Ammon's horn (tissue), 1 donor: ENCODE measurements at places on chromosomes 12 and 14.

- DNase-seq, result no peak
Observed at GRCh38 chr12:24852420-24852819, 96.5 kb downstream of the BCAT1 start.

DNA sequence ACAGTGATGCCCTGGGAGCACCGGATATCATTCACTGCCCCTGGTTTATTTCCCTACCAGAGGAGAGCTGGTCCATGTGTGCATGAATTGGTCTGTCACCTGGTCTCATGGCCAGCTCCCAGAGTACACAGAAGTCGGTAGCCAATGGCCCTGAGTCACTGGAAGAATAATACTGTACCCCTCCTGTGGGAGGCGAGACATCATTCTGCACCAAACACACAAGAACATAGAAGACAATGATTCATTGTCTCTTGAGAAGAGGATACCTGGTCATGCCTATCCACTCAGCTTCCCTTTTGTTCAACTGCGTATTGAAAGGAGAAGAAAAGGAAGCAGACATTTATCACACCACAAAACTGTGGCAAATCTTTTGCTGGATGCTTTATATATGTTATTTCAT lies 216.2 kb downstream of the DPF3 start:
- DNase-seq, result no peak

DNA sequence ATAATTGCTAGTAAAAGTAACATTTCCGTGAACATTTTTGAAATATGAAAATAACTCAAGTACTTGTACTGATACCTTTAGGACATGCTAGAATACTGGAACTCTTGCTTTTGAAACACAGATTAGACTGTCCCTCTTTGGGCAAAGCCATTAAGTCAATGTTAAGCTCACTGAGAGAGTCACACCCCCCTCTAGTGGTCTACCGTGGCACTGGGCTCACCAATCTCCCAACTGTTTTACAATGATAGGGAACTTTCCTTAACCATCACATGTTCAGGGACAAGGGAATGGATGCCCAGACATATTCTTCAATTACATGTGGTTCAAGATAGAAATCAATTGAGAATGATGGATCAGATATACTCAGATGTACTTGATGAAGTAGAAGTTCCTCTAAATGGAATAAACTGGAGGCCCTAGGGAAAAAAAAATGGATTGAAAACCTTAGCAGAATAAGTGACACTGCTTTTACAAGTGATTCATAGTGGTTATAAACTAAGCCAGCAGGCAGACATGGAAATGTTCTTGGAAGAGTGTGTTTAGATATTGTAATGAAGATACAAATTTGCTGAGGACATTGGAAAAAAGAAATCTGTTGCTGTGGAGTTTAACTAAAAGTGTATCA lies 17.8 kb downstream of the NANOG start:
- DNase-seq, result peak; percentile 78

DNA sequence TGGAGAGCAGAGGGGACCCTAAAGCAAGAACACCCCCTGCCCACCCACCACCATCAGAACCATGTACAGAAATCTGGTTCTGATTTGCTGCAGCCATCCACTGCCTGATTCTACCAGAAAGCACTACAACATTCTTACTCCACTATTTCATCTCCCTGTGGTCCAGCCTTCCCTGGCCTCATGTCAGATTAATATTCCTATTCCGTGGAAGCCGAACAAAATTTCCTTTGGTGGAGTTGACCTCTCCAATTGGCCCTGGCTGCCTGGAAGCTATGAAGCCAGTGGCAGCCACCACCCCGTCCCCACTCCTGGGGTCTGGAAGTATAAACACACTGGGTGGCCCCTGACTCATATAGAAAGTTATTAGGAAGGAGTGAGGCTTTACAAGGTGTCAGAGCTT lies 60.2 kb downstream of the ANO2 start:
- DNase-seq, result no peak

GRCh38 chr12:112916270-112916669 lies 9.5 kb downstream of the OAS1 start:
- no peak for DNase-seq

DNA sequence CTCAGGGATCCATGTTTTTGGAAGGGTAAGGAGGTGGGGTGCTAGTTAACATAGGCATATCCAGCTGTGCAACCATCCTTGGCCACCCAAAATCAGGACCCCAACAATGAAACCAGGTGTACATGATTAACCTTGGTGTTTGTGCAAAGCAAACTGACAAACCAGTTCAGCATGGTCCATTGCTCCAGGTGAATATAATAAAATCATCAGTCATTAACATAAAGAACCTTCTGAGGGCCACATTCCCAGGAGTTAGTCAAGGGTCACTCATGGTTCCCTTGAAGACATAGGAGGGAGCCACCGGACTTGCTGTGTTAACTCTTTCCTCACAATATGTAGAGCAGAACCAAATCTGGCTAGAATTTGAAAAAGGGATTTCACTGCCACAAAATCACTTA lies 17.8 kb downstream of the SLC38A2 start:
- DNase-seq, result no peak

DNA sequence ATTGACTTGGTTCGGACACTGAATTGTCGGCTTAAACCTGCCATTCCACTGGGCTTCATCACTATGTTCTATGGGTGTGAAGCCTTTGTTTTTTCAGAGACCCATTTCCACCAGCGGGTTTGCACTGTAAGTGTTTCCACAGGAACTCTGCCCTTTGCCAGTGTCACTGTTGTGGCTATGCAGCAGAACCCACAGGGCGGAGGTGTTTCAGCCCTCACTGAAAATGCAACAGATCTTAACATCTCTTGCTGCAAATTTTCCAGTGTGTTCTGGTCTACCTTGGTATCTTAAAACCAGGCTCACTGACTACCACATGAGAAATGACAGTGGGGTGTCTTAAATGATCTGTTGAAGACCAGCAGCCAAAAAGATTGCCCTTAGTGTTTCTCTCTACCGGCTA lies 21.1 kb downstream of the PRKCH start:
- no peak for DNase-seq

DNA sequence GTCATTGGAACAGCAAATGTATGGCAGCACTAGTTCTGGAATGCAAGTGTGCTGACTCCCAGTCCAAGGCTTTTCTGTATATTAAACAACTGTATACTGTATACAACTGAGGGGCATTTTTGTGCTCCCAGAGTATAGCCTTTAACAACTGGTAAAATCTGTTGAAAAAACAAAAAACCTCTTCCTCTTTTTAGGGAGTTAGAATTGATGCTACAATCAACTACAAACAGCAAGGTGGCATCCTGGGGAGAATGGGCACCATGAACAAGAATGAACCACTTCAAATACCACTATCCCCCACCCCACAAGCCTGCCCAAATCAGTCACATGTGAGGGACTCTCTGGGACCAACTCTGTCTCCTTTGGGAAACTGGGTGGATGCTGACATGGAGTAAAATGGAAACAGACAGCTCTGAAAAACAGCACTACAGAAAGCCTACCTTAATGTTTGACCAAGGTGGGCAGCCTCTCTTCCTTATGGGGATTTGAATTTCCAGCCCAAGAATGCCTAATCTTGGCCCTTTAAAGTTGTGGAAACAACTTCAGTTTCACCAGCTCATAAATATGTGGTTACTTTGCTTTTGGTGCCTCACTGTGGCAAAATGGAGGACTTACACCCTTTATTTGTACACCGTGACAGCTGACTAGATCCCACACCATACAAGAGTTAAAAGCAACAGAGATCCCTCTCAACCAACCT lies 7.5 kb downstream of the VTI1B start:
- DNase-seq, result peak; percentile 78

GRCh38 chr14:61102549-61103466 lies 121.8 kb downstream of the SLC38A6 start:
- no peak for DNase-seq

DNA sequence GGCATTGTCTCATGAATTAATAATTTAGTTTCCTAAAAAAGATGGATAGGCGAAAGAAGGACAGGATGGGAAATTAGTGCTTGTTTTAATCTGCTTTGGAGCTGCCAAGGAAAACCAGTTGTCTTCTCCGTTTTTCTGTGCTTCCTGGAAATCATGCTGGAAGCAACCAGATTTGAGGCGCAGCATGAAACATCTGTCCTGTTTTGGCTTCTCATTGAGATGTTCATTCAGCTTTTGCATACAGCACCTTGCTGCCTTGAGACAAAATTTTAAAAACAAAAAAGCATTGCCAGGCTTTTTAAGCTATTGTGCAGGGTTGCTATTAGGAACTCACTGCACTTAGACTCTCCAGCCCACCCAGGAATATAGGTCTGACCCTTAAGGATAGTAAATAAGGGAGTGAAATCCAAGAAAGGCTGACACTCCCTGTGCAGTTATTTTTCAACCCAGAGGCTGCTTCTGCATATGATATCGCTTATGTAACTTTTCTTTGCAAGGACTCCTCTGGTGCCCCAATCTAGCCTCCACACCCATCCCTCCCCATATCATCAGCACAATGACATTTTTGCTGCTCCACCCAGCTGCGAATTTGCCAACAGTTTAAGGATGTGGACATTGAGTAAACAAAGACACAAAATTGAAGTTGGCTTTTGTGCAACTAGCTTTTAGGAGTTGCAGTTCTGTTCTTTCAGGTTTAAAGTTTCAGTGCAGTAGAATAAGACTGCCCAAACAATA lies 46.9 kb upstream of the MDM1 start:
- DNase-seq, result no peak

DNA sequence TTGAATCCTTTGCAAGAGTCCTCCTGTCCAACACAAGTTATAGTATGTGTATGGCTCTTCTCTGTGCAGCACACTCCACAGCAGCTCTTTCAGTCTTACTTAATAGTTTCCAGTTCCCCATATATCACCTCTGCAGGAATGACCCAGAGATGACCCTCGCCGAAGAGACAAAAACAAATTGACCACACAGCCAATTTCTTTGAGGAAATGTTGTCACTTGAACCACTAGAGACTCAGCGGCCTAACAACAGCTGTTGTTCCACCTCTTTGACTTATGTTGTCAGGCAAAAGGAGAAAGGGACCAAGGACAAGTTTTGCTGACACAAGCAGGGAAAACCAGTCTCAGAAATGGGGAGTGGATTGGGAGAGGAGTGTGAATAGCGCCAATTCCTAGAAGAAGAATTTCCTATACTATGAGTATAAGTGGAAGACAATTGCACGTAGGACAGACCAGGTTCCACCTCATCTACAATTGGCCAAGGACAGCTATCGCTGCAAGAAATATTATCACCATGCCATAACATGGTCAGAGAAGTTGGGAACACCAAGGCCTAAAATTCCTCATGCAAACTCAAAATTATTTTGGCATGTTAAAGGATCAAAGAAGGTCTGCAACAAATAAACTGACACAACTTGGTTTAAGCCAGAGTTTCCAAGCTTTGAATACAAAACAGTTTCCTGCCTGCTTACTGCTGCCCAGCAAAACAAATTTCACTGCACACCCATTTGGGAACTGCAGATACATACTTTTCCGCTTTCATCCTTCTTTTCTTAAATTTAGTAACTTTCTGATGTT lies 41.7 kb upstream of the ITPR2 start:
- DNase-seq, result no peak

GRCh38 chr12:119159844-119160243 lies 18.9 kb upstream of the HSPB8 start:
- no peak for DNase-seq

DNA sequence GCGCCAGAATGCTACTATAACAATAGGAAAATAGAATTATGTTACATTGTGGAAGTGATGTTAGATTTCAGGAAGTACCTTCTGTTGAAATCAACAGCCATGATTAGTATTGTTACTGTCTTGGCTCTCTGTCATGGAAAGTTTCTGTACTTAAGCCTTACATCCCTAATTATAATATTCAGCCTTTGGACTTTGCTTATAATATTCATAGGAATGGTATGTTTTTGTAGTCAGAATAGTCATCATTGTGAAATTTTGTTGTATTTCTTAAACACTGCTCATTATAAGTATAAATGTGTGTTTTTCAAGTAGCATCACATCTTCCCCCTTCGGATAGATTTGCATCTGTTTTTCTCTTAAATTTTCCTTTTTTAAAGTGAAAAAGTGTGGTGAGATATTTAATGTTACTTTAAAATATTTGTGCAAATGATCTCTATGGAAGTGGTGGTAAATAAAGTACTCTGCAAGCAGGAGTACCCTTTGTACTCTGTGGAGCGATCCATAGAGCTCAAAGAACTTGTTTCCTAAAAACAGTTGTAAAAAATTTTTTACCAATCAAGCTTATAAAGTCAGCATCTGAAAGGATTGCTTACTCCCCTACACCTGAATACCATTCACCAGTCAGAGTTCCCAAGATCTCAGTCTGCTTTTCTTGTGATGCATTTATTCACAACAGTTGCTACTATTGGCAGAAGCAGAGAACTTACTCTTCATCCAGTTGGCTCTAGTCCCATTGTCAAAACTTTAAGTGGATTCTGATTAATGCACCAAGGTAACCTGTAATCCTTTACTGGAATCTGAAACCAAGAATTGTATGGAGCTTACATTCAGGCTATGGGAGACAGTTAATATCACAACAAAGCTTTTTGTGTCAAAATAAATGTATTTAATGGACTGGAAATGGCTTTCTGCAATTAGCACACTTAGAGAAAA lies 87.8 kb downstream of the RIC8B start:
- no peak for DNase-seq
